ENCODE measurements at places on chromosomes 12 and 14. TPM values are rescaled to one million over a fixed set of nuclear protein-coding genes. Genes with fewer than 3 reads are reported as not detected.

Gene CLEC1A
- total RNA-seq = 12.5 TPM

Gene CCDC198
- not detected for total RNA-seq

Gene HPD
- total RNA-seq = not detected

Gene CABP1
- total RNA-seq = under 0.01 TPM
